ENCODE measurements at places on chromosomes 7 and 10. TPM values are rescaled to one million over a fixed set of nuclear protein-coding genes. Genes with fewer than 3 reads are reported as not detected.

DNA sequence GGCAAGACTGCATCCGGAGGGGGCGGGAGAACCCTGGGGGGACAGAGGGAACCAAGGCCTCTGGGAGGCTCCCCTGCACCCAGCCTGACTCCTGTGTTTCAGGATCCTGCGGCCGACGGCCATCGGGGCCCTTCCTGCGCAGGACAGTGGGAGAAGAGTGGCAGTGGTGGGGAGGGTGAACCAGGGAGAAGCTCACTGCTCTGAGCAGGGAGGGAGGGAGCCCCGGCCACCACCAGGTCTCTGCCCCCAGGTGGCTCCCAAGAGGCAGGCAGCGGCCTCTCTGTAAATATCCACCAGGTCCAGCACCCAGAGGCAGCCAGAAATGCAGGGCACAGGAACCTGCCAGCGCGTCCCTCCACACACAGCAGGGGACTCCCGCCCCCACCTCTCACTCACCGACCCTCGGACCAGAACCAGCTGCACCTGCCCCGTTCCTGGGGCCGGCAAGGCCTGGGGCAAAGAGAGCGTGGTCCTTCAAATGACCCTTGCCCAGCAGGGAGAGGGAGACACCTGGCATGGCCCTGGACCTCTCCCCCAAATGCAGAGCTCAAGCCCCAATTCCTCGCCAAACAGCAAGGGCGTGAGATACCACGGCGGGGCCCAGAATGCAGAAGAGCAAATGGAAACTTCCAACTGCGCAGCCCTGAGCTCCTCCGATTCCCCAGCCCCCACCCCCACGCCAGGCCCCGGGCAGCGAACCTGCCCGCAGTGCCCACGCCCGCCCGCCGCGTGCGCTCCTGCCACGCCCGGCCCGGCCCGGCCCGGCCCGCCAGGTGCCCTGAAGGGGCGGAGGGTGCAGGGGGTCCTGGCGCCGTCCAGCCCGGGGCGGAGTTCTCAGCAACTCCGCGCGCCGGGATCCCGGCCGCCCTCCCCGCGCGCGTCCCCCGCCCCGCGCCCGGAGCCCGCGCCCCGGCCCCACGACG is 805 bp downstream of the RASGEF1A start:
- no peak for DNase-seq

DNA sequence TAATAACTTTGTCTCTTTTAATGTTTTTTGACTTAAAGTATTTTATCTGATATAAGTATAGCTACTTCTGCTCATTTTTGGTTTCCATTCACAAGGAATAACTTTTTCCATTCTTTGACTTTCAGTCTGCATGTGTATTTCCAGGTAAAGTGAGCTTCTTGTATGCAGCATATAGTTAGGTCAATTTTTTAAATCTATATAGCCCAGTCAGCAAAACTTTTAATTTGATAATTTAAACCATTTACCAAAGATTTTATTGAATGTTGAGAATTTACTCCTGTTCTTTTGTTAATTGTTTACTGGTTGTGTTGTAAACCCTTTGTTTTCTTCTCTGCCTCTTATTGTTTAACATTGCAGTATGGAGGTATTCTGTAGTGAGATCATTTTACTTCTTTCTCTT is 696.9 kb upstream of the LRRTM3 start:
- DNase-seq = no peak

Gene CASTOR2
- 38.2 TPM for total RNA-seq

Gene DGKI
- total RNA-seq = 4.3 TPM

GRCh38 chr7:154287356-154287755 is 235.2 kb downstream of the DPP6 start:
- no peak for DNase-seq

Gene FOXI2
- 0.47 TPM for total RNA-seq

Gene NPTX2
- 139 TPM for total RNA-seq

Gene CFAP46
- 67.6 TPM for total RNA-seq

GRCh38 chr7:66627881-66628360 is 760 bp upstream of the KCTD7 start:
- peak; percentile 65 for DNase-seq

Gene WEE2
- 1.4 TPM for total RNA-seq

Gene NYAP1
- 27.3 TPM for total RNA-seq

Gene PRPS1L1
- total RNA-seq = 18.6 TPM

Gene PCLO
- total RNA-seq = 29.4 TPM

GRCh38 chr7:135274495-135275268 is 41.0 kb downstream of the STRA8 start:
- DNase-seq = peak; percentile 90

Gene UNCX
- total RNA-seq = not detected

Gene TAS2R16
- not detected for total RNA-seq

DNA sequence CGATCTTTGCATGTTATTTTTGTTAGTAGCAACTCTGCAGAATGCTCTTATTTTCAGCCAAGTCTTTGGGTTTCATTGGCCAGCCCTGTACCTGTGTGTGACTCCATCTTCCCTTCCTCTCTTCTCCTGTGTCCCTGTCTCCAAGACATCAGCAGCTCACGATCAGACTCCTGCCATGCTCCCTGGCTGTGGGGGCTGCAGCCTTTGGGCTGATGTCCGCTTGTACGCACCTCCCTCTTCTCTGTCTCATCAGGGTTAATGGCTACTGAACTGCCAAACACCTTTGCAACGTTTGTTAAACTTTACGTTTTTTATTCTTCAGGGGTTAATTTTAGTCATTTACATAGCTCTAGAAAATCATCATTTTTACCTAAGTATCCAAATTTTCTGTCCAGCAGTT is 103.5 kb upstream of the RET start:
- no peak for DNase-seq

- no peak for DNase-seq
Observed at GRCh38 chr10:10891124-10892082, 126.3 kb upstream of the CELF2 start.

DNA sequence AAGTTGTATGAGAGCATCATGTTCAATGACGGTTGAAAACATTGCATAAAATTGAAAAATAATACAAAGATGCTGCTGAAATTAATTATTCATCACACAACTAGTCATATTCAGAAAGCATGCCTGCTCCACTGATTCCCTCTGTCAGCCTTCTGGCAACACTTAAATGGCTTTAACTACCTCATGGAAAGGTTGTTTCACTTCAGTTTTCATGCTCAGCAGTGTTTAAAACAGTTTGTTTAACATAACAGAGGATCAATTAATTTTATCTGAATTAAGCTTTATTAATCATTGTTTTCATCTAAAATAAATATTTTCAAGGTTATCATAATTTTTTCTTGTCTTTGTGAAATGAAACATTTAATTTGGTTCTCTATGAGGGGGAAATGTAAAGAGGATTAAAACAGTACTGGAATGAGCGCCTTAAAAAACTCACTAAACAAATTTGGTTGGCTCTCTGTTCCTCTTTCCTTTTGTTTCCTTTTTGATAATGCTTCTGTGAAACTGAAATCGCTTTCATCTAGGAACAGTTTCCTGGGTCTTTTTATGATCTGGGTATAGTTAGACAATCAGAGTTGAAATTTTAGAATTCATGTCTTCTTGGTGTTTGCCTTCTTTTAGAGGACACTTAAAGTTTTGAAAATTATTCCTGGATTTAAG is 427.4 kb downstream of the SH2D4B start:
- DNase-seq = no peak

Gene H2BK1
- not detected for total RNA-seq

- DNase-seq = no peak
Observed at GRCh38 chr10:49070701-49071100, 44.6 kb downstream of the VSTM4 start.

DNA sequence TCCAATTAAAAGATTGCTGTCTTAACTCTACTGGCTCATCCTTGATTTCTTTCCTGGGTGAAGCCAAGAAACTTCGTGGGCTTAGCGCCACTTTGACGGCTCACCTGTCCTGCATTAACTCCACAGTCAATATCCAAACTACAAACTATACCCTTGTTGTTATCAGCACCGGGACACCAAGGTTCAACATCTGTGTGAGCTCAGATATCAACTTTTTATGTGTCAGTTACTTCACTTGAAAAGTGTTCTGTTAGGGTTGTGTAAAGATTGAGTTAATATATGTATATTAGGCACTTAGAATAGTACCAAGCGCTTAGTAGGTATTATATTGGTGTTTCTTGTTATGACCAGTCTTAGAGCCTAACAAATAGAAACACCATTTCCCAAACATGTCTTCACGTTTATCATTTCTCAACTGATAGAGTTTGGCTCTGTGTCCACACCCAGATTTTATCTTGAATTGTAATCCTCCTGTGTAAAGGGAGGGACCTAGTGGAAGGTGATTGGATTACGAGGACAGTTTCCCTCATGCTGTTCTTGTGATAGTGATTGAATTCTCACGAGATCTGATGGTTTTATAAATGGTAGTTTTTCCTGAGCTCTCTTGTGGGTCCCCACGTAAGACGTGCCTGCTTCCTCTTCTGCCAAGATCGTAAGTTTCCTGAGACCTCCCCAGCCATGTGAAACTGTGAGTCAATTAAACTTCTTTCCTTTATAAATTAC is 19.0 kb upstream of the ST8SIA6 start:
- no peak for DNase-seq

GRCh38 chr7:12640299-12641096 is 46.9 kb upstream of the ARL4A start:
- no peak for DNase-seq

DNA sequence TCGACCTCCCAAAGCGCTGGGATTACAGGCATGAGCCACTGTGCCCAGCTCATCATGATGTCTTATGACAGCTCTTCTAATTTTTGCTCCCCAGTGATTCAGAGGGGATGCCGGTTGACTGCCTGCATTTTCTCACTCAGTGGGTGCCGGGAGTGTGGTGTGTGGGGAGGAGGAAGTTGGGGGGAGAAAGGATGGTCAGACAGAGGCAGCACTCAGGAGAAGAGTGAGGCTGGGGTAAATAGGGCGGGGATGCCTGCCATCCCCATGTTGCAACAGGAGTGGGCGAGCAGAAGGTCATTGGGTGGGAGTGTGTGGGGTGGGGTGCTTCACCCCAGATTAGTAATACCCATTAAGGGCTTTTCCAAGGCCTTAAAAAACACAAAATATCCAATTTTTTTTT is 3.5 kb upstream of the CCL24 start:
- no peak for DNase-seq

Gene ANKRD2
- 1.9 TPM for total RNA-seq

DNA sequence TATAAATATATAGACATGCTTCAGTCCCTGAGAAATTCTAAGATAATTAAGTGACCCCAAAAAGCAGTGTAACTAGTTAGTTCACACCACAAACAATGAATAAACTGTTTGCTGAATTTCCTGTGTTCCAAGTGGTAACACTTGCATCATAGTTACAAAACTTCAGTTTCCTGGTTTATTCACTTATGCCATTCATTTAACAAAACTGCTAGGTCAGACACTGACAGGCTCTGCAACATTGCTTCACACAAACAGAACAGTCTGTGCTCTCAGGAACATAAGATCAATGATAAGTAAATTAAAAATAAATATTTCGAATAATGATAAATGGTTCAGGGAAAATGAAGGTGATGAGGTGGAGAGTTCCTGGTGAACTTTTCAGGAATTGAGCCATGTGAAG is 133.3 kb upstream of the NAMPT start:
- peak; percentile 22 for DNase-seq

Gene ICA1
- 76.1 TPM for total RNA-seq

Gene CCDC146
- 34.3 TPM for total RNA-seq

- no peak for DNase-seq
Observed at GRCh38 chr7:3141326-3141725, 97.7 kb upstream of the CARD11 start.

DNA sequence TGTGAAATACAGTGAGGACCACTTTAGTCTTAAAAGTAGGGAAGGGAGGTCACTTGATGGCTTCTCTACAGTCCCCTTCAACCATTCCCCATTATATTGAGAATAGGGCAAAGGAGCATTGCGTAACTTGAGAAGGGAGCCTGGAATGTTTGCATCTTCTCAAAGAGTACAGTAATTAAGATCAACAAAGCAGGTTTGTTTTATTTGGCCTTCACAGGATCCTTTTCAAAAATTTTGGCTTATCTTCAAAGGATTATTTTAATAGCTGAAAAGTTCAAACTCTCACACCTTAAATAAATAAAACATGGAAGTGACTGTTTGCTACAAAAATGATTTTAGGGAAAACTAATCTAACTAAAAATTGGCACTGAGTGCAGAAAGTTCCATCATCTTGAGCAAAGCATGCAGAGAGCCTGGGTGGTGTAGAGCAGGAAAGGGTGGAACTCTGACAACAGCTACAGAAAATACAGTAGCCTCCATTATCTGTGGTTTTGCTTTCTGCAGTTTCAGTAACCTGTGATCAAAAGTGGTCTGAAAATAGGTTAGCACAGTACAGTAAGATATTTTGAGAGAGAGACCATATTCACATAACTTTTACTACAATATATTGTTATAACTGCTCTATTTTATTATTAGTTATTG is 214.0 kb downstream of the MDFIC start:
- DNase-seq = no peak

Gene GJC3
- total RNA-seq = 0.71 TPM

Gene CAPZA2
- total RNA-seq = 57.9 TPM

GRCh38 chr7:142391191-142391992 is 133.5 kb upstream of the PRSS58 start:
- peak; percentile 39 for DNase-seq

DNA sequence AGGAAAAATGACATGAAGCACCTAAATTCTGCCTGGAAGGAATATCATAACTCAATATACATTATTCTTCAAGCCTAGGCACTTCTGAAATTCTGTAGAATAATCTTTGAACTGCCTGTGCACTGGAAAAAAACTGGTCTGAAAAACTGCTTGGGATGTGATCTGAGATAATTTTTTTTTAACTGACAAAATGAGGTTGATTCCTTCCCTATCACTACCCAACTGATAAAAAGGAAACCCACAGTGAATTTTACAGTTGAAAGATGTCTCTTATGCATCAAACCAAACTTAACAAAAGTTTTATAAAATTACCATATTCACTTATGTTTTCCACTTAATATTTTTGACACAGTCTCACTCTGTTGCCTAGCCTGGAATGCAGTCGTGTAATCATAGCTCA is 67.2 kb upstream of the FAM133B start:
- no peak for DNase-seq

DNA sequence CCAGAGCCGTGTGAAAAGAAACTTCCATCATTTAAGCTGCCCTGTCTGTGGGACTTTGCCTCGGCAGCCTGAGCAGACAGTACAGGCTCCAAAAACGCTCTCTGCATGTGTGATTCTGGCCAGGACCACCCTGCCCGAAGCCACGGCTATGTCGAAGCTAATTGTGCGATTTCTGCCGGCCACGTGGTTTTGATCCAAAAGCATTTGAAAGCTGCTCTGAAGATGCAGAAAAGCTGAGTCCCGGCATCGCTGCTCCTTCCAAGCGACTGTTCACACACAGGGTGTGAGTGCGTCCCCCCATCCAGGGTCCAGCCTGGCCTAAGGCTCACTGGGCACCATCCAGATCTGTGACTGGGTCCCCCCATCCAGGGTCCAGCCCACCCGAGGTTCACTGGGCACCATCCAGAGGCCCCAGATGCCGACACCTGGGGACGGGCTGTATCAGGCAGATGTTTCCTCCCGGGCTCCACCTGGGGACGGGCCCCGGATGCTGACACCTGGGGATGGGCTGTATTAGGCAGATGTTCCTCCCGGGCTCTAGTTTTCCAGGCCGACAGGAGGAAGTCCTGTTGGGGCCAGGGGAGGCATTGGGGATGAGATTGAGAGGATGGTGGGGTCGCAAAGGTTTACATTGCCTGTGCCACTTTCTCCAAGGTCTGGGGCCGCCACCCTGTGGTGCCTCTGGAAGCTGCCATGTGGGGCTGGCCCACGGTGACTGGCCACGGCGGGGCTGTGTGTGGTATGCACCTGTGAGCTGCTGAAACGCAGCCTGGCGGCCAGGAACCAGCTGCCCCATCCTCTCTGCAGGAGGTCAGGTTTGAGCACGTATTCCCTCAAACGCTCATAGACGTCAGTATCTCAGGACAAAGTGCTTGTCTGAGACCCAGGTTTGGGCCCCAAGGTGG is 527.4 kb downstream of the DNAJB6 start:
- no peak for DNase-seq

Measured in testis (tissue), 5 donors.